CD4-positive, alpha-beta T cell treated with Interleukin-12 subunit alpha and Interleukin-12 subunit beta, for 1 hour (primary cell): ENCODE measurements at places on chromosomes 1 and 21.

- no peak for DNase-seq
Observed at GRCh38 chr1:160179336-160179735, 11.0 kb upstream of the CASQ1 start.

GRCh38 chr1:94144836-94145235 is 23.9 kb upstream of the ABCA4 start:
- DNase-seq: no peak

DNA sequence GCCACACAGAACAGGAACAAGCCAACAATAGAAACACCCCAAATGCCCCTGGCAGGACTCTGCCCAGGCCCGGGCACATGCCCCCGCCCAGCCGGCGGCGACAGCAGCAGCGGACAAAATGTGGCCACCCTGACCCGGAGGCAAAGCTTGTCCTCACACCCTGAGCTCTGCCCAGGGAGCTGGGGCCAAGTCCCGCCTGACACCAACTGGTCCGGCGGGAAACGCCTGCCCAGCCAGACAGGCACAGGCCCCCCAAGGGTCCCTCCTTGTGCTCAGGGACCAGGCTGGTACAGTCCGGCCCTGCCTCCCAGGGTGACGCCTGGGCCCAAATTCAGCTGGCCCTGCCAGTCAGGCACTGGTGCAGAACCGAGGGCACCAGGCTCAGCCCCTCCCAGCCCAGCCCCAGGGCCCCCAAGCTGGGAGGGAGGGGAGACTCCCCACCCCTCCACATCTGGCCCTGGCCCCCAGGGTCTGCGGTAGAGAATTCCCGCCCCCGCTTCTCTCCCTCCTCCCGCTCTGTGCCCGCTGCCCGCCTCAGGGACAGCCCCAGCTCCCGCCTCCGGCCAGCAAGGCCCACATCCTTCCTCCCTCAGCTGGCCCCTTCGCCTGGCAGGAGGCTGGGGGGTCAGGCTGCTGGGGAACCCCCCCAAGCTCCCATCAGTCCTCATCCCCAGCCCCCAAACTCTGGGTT is 2.0 kb downstream of the AHDC1 start:
- DNase-seq: no peak

- peak; percentile 44 for DNase-seq
Observed at GRCh38 chr1:8409106-8409505, 91.2 kb downstream of the SLC45A1 start.

DNA sequence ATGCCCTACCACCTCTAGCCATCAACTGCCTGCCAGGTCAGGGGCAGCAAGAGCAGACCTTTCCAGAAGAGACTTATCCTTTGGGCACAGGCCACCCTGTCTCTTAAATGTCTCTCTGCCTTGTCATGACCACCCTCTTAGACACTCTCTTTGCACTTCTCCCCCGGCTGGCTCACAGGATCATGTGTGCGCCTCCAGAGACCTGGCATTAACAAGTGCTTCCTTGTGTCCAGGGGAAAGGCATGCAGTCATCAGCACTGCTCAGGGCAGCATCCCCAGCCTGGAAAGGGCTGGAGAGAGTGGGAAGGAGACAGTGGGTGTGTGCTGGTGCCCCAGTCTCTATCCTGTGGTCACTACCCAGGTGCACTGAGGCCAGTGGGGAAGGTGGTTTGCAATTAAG is 85.2 kb upstream of the TLR5 start:
- DNase-seq: no peak

GRCh38 chr21:26332867-26333266 is 162.3 kb upstream of the APP start:
- no peak for DNase-seq

DNA sequence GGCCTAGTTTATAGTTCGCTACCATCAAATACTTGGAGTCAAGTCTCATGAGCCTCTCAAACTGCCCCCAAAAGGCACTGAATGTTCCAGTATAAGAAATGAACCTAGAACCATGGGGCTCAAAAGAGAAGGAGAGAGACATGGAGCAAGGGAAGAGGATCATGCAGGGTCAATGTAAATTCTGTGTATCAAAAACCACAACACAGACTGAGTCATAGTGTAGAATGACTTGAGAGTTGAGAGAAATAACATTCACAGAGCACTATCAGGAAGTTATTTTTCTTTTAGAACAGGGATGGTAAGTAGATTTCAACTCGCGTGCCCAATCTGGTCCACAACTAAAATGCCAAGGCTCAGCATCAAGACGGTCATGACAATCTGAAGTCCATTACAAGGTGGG is 59.8 kb downstream of the GNG12 start:
- no peak for DNase-seq

GRCh38 chr1:230216896-230217295 is 149.9 kb downstream of the GALNT2 start:
- DNase-seq: no peak

DNA sequence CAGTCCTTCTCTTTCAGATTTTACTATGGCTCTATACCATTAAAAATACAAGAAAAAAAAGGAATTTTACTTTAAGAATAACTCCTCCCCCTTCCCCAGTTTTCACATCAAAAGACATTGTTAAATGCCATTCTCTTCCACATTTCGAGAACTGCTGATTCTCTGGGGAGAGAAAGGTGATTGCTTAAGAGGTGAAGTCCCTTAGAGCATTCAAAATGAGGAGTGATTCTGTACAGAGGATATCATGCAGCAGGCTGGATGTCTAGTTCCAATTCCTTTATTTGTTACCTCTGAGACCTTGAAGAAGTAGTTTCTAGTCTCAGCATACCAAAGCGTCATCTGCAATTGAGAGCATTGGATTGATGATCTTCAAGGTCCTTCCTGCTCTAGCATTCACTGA is 46.9 kb downstream of the FMO3 start:
- no peak for DNase-seq

- DNase-seq: no peak
Observed at GRCh38 chr1:238005116-238005515, 114.4 kb upstream of the ZP4 start.

- peak; percentile 60 for DNase-seq
Observed at GRCh38 chr1:244450597-244451538, 841 bp downstream of the ADSS2 start.

GRCh38 chr21:33124889-33125288 is 54.9 kb downstream of the OLIG1 start:
- no peak for DNase-seq

GRCh38 chr1:45400049-45400448 is 59.8 kb upstream of the MUTYH start:
- no peak for DNase-seq

DNA sequence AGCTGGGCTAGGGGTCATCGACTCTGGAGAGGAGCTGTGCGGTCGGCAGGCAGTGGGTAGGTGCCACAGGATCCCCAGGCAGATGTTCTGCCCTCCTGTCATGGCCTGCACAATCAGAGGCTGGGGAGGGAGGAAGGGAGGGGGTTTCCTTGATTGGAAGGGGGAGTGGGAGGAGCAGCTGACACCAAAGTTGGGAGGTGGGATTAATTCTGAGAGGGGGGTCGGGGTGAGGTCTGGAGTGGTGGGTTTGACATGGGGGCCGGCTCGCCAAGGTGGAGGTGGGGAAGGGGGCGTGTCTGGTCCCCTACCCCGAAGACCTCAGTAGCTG is 651 bp upstream of the HPCA start:
- no peak for DNase-seq

- no peak for DNase-seq
Observed at GRCh38 chr1:69567652-69568420, at the start of gene LRRC7. Gene LRRC7, plus strand, starts transcription at chr1:69567922. Its CDS starts 718 bp downstream, at chr1:69568640.

DNA sequence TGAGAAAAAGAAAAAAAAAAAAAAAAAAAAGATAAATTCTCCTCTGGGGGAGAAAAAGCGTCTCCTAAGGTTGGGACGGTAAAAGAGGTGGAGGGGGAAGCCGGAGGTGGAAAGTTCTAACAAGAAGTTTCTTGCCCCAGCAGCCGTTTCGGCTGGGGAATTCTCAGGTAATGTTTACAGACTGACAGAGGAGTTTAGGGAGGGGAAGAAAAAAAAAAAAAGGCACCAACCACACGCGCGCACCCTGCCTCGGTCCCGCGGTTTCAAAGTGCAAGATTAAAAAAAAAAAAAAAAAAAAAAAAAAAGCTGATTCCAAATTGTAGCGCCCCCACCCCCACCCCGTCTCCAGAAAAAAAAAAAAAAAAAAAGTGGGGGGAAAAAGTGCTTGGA is 504 bp downstream of the DHRS3 start:
- DNase-seq: peak; percentile 65

DNA sequence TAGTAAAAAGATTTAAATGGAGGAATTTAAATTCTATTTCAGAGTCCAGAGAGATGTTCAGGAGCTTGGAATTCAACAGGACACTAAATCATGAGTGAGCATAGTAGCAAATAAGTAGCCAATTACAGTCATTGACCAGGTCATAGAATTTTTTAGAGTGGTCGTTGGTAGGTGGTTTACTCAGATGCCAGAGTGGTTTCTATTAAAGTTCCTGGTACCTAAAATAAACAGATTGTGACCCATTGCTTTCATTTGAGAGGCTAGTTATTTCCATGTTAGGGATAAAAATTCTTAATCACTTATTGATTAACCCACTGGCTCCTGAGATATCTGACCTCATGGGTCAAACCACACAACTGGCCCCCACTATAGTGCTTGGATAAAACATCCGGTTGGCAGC is 201.3 kb downstream of the ASTN1 start:
- DNase-seq: no peak

DNA sequence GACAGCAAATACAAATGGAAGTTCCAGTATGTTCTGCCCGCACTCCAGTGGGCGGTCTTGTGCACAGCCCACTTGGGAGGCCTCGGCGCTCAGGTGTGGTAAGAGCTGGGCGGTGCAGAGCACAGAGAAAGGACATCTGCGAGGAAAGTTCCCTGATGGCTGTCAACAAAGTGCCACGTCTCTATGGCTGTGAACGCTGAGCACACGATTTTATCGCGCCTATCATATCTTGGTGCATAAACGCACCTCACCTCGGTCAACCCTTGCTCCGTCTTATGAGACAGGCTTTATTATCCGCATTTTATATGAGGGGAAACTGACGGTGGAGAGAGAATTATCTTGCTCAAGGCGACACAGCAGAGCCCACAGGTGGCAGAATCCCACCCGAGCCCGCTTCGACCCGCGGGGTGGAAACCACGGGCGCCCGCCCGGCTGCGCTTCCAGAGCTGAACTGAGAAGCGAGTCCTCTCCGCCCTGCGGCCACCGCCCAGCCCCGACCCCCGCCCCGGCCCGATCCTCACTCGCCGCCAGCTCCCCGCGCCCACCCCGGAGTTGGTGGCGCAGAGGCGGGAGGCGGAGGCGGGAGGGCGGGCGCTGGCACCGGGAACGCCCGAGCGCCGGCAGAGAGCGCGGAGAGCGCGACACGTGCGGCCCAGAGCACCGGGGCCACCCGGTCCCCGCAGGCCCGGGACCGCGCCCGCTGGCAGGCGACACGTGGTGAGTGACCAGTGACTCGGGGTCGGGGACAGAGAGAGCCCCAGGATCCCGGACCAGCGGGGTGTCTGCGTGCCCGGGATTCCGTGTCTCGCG is at the start of gene IL12RB2:
IL12RB2 (plus strand) TSS at position 623 of the 810 bp plus-strand sequence. CDS start 12,496 bp downstream, outside the sequence.
- DNase-seq: peak; percentile 35

DNA sequence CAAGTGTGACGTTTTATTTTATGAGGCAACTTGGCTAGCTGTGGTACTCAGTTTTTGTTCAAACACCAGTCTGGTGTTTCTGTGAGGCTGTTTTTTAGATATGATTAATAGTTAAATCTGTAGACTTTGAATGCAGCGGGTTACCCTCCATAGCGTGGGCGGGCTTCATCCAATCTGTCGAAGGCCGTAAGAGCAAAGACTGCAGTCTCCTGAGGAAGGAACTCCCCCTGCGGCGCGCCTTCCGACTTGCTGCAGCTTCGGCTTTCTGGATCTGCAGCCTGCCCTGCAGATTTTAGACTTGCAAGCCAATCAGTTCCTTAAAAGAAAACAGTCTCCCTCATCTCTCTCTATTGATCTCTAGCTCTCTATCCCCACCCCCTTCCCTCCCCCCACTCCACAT is 4.2 kb upstream of the ZNF496 start:
- DNase-seq: no peak

GRCh38 chr1:223214261-223214807 is 71.3 kb upstream of the TLR5 start:
- no peak for DNase-seq

GRCh38 chr1:41902664-41903063 is 16.1 kb downstream of the HIVEP3 start:
- no peak for DNase-seq

DNA sequence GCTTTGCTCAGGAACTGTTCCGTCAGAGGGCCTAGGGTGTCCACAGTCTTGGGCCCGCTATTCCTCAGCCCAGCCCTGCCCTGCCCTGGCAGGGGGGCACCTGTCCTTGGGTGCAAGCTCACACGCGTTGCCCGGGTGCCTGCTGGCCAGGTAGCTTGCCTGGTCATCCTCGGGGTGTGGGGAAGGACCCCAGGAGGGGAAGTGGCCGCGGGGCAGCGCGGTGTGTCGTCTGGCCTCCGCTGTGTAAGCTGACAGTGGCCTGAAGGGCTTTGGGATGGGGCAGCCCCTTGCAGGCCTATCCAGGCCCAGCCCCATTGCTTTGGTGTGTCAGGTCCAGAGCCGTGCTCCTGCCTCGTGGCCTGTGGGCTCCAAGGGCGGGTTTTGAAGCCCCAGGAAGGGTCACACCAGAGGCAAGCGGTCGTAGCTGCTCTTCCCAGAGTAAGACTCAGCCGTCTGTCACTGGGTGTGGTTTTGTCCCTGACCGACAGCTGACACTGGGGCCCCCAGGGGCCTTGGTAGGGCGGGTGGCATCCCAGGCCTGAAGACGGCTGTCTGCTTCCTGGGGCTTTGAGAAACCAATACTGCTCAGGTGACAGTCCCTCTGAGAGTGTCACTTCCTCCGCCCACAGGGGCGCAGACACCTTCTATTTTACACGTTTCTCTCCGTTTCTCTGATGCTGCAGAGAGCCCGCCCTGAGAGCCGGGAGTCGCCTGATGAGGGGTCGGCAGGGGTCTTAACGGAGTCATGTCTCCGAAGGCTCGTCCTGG is 72.1 kb downstream of the SKI start:
- DNase-seq: peak; percentile 86

DNA sequence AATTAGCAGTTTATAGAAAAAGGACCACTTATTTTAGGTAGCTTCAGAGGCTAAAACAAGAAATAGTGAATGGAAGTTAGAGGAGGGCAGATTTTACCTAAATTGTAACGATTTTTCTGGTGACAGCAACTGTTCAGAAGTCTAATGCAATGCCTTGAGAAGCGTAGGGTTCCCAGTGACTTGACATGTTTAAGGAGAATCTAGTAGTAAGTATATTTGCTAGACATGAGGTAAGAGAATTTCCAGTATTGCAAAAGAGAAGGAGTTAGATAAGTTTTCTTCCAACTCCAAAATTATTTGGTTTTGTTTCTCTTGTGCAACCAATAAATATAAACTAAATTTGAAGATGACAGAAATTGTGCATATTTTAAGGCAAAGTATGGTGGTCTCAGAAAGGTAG is 140.0 kb downstream of the SMYD3 start:
- DNase-seq: no peak
